ENCODE measurements at places on chromosomes 5 and 9. TPM values are rescaled to one million over a fixed set of nuclear protein-coding genes. Genes with fewer than 3 reads are reported as not detected.

- no peak for DNase-seq
These were observed 134.1 kb downstream of the OLFM1 start for GRCh38 chr9:135221576-135221950.

DNA sequence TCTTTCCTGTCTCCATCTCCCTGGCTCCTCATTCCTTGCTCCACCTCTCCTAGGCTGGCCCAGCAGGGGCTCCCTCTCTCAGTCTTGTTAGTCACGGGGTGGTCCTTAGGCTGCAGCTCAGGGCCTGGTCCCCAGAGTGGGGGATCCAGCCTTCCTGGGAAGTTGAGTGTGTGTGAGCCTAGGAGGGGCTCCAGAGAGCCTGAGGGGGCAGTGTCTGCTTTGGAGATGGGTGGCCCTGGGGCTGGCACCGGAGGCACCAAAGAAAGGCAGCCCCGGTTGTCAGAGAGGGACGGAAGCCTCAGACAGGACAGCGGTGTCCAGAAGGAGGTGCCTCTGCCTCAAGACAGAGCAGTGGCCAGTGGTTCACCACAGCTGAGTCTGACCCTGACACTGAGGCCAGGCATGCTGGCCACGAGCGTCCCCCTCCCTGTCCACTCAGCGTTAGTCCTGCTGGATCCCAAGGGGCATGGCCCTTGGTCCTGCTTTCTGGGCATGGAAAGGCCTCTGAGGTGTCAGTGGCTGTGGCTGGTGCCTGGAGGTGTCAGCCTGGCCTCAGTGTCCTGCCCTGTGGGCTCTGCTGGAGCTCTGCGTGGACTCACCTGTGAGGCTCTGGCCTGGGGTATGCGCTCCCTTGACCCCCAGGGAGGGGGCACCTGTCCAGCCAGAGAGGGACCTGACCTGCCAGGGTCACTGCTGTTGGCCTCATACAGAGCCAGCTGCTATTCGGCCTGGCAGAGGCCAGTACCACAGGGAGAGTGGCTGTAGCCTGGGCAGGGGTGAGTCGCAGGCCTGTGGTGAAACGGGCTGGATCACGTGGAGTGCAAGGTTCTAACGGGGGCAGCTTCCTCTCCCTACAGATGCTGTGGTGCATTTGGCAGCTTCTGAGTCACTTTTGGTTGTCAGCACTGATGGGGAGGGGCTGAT is 130.6 kb downstream of the CACNA1B start:
- no peak for DNase-seq

- no peak for DNase-seq
These were observed 42.9 kb downstream of the DAPK1 start for GRCh38 chr9:87540444-87541105.

Gene CA9
- 1.4 TPM for polyA plus RNA-seq

DNA sequence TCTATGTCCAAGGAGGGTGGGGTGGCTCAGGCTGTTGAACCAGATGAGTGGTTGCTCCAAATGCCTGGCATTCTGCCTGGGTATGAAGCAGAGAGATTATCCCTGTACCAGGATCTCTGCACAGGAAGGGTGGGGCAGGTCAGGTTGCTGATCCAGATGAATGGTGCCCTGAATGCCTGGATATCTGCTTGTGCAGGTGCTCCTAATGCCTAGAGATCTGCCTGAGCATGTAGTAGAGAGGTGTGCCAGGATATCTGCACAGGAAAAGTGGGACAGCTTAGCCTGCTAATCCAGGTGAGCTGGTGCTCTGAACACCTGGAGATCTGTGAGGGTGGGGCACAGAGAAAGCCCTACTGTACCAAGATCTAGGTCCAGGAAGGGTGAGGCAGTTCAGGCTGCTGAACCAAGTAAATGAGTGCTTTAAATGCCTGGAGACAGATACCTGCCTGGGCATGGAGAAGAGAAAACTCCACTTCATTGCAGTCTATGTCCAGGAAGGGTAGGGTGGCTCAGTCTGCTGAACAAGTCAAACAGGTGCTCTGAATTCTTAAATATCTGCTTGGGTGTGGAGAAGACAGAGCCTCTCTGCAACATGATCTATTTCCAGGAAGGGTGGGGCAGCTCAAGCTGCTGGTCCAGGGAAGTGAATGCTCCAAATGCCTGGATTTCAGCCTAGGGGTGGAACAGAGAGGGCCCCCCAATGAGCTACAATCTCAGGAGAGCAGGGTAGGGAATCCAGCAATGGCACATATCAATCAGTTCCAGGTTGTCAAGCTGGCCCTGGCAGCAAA is 189.4 kb upstream of the DMRTA1 start:
- DNase-seq: no peak

Gene ANKRD18B
- 0.68 TPM for polyA plus RNA-seq

GRCh38 chr5:59588922-59589321 is 304.6 kb downstream of the PDE4D start:
- no peak for DNase-seq

DNA sequence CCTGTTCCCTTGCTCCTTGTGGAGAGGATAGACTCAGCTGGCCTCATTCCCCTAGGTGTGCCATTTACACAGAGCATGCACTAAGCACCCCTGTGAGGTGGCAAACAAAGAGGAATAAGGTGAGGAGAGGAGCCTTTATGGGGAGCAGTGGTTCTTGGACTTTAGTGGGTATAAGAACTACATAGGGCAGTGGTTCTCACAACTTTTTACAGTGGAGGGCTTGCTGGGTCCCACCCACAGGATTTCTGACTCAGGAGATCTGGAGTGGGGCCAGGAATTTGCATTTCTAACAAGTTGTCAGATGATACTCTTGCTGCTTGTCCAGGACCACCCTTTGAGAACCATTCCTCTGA is 42.0 kb downstream of the CSF1R start:
- no peak for DNase-seq

Gene ADGRD2
- polyA plus RNA-seq: 0.05 TPM

Gene SLCO6A1
- not detected for polyA plus RNA-seq

- DNase-seq: no peak
These were observed 74.3 kb downstream of the KIAA0825 start for GRCh38 chr5:94544031-94544650.

- DNase-seq: no peak
These were observed 297.1 kb upstream of the C9orf72 start for GRCh38 chr9:27870404-27870803.

Gene SARDH
- 1.7 TPM for polyA plus RNA-seq

DNA sequence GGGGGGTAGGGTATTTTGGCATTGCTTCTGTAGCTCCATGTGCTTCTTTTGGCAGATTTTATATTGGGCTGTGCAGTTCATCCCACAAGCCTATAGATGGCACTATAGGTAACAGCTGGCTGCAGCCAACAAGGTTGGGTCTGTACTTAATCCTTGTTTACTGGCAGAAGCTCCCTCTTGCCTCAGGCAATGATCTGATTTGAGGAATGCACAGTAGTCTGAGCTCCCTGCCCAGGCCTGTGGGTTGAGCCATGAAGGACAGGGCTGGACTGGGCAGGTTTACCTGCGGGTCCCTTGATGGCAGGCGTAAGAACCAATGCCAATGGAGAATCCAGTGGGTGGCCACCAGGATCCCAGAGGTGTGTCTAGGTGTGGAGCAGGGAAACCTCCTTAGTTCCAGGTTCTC is 11.7 kb upstream of the OR1J2 start:
- no peak for DNase-seq

GRCh38 chr5:16548115-16548514 is 68.7 kb downstream of the RETREG1 start:
- DNase-seq: no peak

Gene MEGF10
- 0.25 TPM for polyA plus RNA-seq

Gene OBP2B
- polyA plus RNA-seq: not detected

DNA sequence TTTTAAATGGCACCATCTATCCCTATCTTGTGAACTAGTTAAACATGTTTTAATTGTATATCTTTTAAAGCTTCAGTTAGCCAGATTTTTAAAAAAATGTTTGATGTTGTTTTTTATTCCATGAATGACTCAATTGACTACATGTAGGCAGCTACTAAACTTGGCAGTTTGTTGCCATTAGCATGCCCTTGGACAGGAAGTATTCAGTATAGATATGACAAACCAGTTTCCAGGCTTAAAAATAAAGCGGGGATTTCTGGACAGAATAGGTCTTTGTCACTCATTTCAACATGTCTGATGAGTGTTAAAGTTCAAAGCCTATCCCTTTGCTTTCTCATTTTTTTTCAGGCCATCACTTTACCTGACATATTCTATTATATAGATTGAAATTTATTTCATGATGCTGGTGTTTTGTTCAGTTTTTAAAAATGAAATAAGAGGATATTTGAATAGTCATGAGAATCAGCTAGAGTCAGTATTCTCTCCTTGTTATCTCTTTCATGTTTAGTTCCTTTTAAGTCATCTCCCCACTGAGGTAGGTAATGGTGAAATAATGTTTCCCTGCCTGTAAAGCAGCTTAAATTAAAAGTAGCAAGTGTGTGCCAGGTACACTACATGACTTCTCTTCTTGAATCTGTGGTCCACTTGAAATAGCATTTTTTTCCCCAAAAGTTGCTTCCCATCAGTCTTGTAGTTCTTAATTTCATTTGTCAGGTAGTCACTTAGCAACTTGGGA is 11.9 kb downstream of the TNFAIP8 start:
- DNase-seq: no peak

- no peak for DNase-seq
These were observed 566.0 kb upstream of the CDH18 start for GRCh38 chr5:20554001-20554400.

Gene ANKRD20A1
- polyA plus RNA-seq: 3.0 TPM

DNA sequence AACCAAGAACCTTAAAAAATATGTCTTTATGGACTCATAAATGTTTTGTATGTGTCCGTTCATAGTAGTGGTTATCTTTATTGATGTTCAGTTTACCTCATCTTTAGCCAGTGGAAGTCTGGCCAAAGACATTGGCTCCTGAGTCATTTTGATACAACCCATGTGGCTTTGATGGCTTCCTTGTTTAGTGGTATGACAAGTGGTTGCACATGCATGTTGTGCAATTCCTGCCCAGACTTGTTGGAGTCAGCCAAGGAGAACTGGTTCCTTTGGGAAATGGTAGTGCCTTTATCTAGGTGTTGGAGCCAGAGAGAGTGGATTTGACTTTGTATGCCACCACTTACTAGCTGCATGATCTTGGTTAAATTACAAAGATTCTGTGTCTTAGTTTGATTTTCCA is 94.3 kb downstream of the RPS23 start:
- no peak for DNase-seq

DNA sequence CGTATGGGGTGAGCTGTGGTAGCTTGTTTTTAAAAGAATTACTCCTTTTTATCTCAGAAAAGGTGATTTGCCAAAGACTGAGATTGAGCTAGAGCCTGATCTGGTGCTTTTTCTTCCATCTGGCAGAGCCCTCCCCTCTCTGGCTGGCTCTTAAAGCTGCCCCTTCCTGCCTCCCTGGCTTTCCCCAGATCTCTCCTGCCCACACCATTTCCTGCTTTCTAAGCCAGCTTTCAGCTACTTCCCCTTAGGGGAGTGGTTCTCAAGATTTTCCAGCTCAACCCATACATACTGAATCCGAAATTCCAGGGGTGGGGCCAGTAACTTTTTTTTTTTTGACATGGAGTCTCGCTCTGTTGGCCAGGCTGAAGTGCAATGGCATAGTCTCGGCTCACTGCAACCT is 4.8 kb upstream of the ACOT12 start:
- no peak for DNase-seq

- no peak for DNase-seq
These were observed 36.1 kb downstream of the MRPL36 start for GRCh38 chr5:1763548-1763911.

Gene C9
- polyA plus RNA-seq: not detected

DNA sequence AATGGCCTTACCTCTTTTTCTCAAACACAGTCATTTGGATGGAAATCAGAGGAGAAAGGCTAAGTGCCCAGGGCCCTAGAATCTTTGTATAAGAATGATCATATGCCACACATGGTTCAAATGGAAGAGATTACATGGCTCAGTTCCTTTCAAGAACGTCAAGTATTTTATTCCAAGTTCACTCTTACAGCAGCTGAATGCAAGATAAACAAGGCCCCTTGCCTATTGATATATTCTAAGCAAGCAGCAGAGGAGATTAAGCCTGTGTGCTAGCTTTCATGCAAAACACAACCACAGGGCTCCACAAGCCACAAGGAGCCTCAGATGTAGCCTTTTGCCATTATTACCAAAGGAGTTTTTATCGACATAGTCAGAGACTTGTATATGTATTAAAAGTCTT is 55.3 kb upstream of the SLCO6A1 start:
- no peak for DNase-seq

Gene PHF24
- polyA plus RNA-seq: 0.07 TPM

Gene TSSK1B
- 0.07 TPM for polyA plus RNA-seq

DNA sequence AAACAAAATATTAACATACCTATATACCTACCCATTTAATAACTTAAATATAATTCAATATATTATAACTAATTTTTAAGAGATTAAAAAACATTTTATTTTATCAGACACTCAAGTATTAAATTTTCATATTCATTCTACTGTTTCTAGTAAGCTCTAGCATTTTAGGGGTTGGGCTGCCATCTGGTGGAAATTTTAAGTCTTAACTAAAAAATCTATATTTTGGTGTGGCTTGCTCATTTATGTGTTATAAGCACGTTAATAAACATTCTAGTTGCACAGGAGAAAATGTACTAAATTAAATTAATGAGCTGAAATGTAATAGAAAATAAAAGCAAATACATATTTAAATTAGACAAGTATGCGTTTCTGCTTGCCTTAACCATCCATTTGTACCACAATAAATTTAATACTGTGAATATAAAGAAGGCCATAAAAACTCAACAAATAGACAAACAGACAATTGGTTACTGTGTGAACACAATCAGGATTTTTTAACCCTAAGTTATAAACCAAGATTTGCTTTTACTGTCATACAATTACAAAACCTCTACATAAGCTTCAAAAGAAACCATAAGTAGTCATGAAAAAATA is 1728.3 kb upstream of the CDH9 start:
- DNase-seq: no peak

- no peak for DNase-seq
These were observed 58.7 kb upstream of the RNU6ATAC start for GRCh38 chr9:134223091-134223490.

Gene NKD2
- polyA plus RNA-seq: 2.6 TPM

- DNase-seq: peak; percentile 49
These were observed 39.7 kb downstream of the EXD3 start for GRCh38 chr9:137383081-137383783.

GRCh38 chr9:110579034-110579861 is at the start of gene SVEP1:
Gene SVEP1, minus strand, starts transcription at chr9:110579741. Its CDS starts 198 bp downstream, at chr9:110579543.
- DNase-seq: peak; percentile 85

DNA sequence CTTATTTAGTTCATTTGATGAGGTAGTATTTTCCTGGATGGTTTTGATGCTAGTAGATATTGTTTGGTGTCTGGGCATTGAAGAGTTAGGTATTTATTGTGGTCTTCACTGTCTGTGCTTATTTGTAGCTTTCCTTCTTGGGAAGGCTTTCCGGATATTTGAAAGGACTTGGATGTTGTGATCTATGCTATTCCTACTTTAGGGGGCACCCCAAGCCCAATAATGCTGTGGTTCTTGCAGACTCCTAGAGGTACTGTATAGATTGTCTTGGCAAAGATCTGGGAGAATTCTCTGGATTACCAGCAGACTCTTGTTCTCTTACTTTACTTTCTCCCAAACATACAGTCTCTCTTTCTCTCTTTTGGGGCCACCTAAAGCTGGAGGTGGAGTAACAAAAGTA is 315.7 kb downstream of the MAT2B start:
- DNase-seq: no peak

Gene IFNA5
- polyA plus RNA-seq: not detected
